ENCODE measurements at places on chromosomes 16 and 17.
A peak's percentile ranks its signal among the peaks of the same experiment; 100 is the strongest.

DNA sequence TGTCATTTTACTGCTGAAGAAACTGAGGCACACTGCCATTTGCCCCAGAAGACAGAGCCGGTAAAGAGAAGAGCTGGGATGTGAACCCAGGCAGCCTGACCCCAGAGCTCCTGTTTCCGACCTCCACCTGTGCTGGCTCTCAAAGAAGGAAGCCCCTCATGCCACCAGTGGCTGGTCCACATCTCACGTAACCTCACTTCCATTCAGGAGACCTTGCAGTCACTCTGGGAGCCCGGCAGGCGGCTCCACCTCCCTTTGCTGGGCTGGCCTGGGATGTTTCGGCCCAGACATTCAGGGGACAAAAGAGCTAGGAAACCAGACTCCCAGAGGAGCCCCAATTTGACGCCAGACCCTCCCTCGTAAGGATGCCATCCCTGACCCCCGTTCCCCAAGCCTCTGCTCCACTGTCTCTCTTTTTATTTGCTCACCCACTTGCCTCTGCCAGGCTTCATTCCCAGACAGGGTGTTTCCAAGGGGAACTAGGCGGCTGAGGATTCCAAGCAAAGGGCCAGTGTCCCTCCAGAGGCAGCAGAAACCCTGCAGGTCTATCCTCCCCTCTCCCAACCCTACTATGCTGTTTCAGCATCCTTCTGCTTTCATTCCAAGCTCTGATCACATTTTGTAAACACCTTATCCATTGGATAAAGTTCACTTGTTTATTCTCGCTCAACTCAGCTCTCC, 2.8 kb downstream of the TAF1C start:
- DNase-seq, result no peak

- no peak for DNase-seq
Measured at GRCh38 chr16:83586461-83587200, 221.1 kb upstream of the HSBP1 start.

DNA sequence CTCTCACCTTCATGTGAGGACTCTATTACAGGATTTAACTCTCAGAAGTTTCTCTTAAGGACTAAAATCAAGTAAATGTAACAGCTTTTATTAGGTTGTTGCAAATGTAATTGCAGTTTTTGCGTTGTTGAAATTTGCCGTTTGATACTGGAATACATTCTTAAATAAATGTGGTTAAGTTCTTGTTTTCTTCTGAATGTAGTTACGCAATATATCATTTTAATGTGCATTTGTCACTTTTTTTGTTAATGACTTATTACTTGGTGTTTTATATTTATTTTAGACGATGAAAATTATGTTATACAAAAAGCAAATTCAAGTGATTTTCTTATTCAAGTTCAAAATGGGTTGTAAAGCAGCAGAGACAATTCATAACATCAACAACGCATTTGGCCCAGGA, 76.3 kb downstream of the TTC19 start:
- DNase-seq, result no peak

DNA sequence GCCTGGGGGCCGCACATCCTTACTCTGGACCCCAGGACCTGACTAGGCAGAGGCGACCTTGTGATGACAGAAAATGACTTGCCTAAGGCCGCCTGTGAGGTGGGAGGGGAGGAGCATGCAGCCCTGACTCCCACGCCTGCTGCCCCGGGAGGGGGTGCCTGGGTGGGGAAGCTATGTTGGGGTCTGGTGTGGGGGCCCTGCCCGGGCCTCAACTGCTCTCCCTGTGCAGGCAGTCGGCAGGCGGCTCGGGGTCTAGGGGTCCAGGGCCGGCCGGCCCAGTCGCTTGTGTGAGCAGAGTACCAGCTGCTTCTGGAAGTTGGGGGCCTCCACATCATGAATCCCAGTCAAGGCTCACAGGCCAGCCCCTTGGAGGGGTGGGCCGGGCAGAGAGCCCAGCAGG, 48.1 kb downstream of the PRMT7 start:
- DNase-seq, result no peak

- DNase-seq, result peak; percentile 100
Measured at GRCh38 chr17:81860756-81861568, 627 bp upstream of the P4HB start.

GRCh38 chr16:81480606-81481206, 36.1 kb downstream of the CMIP start:
- no peak for DNase-seq

DNA sequence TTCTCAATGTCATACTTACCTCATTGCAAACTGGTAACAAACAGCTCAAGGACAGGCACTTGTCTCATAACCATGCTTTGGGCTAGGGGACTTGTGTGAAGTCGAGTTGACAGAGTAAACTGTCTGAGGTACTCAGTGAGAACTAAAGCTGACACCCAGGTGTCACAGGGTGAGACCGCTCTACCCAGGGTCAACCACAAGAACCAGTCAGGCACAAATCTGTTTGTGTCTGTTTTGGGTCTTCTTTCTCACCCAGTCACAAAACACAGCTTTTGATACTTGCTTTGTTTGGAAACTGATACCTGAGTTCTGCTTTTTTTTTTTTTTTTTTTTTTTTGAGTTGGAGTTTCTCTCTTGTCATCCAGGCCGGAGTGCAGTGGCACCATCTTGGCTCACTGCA, 161.1 kb downstream of the STX8 start:
- peak; percentile 85 for DNase-seq

DNA sequence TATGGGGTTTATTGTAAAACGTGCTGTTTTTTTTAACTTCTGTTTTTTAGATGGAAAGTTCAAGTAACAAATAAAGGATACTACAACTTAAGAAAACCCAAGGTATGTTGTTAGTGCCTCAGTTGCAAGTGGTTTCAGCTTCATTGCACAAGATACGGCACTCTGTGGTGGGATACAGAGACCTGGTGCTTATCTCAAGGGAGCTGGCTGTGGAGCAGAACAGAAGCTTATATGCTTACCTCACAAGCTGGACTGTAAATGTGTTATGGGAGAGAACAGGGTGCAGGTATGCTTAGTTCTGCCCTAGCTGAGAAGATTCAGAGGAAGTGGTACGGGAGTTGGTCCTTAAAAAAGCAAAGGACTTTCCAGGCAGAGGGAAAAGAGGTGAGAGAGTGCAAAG, 15.2 kb downstream of the DGKE start:
- DNase-seq, result no peak

- no peak for DNase-seq
Measured at GRCh38 chr16:49658531-49658930, 197.4 kb downstream of the ZNF423 start.

DNA sequence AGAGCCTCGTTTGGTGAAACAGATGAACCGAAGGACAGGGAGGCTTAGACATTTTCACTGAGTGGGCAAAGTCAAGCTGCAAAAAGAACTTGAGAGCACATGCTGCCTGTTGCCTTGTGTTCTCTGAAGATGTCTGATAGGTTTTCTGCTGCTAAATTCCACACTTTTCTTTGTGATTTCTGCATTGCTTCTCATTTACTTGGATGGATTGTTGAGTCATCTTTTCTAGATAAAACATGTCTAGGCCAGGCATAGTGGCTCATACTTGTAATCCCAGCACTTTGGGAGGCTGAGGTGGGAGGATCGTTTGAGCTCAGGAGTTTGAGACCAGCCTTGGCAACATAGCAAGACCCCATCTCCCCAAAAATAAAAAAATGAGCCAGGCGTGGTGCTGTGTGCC, 80.4 kb upstream of the CLEC18A start:
- no peak for DNase-seq

GRCh38 chr17:74840989-74841666, 18.6 kb downstream of the GRIN2C start:
- DNase-seq, result no peak

- DNase-seq, result no peak
Measured at GRCh38 chr16:87132361-87133014, 184.7 kb downstream of the C16orf95 start.

DNA sequence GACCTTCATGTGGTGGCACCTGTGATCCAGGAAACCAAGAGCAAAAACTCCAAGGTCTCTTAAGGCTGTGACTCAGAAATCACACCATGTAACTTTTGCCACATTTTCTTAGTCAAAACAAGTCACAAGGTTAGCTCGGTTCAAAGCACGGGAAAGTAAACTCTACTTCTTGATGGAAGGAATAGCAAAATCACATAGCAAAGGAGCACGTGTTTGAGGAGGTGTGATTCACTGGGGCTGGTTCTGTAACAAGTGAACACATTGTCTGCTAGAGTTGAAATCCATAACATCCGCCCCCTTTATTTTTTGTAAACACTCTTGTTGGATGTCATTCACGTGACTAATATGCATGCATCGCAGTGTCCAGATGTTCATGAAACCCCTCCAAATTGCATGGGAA, 415.0 kb upstream of the MAF start:
- DNase-seq, result no peak

DNA sequence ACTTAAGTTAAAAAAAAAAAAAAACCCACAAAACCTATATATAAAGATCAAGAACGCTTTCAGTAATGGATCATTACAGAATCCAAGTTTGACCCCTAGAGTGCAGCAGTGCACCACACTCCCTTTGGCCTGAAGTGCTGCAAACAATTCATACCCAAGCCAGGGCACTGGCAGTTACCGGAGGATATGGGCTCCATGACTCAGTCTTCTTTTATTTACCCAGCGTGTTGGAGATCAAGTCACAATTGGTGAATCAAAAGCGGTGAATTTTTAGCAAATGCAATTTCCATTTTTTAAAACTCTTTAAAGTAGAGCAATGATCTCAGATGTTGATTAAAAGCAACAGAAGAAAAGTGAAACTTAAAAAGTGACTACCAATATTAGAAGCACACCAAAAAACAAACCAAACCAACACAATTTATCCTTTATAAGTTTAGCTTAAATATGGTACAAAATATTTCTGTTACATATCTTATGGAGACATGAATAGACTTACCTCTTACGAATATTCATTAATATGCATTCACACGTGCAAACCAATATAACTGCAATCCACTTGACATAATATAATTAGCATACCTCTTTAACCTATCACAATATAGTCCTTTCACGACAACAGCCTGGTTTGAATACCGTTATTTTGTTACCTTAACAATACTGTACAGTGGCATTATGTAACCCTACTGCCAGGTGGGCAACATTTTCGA, 46.3 kb downstream of the ZNF652 start:
- DNase-seq, result peak; percentile 60

DNA sequence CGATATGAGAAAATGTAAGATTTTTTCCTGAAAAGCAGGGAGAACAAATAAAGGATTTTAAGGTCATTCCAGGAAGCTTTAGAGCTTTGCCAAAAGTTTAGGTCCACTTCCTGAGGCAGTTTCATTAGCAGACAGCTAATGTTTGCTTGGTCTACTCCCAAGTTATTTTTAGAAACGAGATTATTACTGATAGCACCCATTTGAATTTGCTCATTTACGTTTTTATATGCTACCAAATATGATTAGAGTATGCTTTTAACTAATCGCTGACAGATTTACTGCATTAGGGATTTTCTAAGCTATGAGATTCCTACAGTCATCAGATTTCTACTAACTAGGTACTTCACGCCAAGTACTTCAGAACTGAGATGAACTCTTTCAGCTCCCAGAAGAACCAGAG, 98.1 kb downstream of the WNT3 start:
- no peak for DNase-seq

- DNase-seq, result no peak
Measured at GRCh38 chr16:49875806-49876715, 20.1 kb upstream of the ZNF423 start.

DNA sequence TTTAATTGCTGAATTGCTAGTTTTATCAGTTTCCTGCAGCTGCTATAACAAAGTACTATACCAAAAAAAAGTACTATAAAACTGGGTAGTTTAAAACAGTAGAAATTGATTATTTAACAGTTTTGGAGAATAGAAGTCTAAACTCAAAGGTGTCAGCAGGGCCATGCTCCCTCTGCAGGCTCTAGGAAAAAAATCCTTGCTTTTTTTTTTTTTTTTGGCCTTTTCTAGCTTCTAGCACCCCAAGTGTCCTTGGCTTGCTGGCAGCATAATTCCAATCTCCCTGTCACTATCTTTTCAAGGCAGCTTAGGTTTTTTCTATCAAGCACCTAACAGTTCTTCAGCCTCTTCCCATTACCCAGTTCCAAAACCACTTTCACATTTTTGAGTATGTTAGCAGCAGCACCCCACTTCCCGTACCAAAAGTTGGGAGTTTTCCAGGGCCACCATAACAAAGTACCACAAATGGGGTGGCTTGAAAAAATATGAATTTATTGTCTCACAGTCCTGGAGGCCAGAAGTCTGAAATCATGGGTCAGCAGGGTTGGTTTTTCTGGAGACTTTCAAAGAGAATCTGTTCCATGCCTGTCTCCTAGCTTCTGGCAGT, 37.4 kb downstream of the BPTF start:
- no peak for DNase-seq

- no peak for DNase-seq
Measured at GRCh38 chr16:67283826-67284555, 4.7 kb downstream of the PLEKHG4 start.

- DNase-seq, result no peak
Measured at GRCh38 chr17:12547831-12548230, 117.9 kb upstream of the MYOCD start.

- no peak for DNase-seq
Measured at GRCh38 chr16:8878523-8878911, 3.6 kb upstream of the LITAFD start.

GRCh38 chr16:83105279-83106077, 478.7 kb downstream of the CDH13 start:
- DNase-seq, result no peak

- DNase-seq, result no peak
Measured at GRCh38 chr16:12094537-12095265, 118.2 kb downstream of the SNX29 start.

GRCh38 chr17:17816831-17817551, 19.8 kb downstream of the SREBF1 start:
- DNase-seq, result no peak

GRCh38 chr16:31438414-31438813, 4.2 kb downstream of the ZNF843 start:
- DNase-seq, result no peak

- DNase-seq, result no peak
Measured at GRCh38 chr16:11329891-11330290, 15.4 kb upstream of the RMI2 start.

DNA sequence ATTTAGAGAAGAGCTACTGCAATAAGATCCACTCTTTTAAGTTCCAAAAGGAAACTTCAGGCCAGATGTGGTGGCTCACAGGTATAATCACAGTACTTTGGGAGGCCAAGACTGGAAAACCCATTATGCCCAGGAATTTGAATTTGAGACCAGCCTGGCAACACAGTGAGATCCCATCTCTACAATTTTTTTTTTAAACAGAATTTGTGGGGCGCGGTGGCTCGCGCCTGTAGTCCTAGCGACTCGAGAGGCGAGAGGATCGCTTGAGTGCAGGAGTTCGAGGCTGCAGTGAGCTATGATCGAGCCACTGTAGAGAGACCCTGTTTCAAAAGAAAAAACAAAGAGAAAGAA, 793 bp downstream of the COG7 start:
- DNase-seq, result no peak

GRCh38 chr17:52790359-52790955, 631.9 kb upstream of the CA10 start:
- DNase-seq, result no peak

- DNase-seq, result no peak
Measured at GRCh38 chr17:50270435-50271362, 3.6 kb upstream of the TMEM92 start.

All from GM12864 (cell line).